ENCODE measurements at places on chromosomes 16 and 17.

DNA sequence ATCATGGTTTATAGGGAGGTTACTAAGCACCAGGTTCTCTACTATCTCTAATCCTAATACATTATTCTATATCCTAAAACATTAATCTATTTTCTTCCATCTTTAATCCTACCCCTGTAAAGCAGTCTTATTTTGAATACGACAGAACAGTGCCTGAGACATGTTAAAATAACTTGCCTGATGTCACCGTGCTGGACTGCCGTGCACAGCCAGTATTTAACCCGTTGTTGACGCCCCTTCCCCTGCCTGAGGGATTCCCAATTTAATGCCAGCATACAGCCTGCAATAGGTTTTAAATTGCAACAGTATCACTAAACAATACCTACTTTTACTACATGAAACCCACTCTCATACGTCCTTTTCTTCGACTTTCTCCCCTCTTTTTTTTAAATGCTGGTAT, 133.3 kb downstream of the PARN start:
- DNase-seq = no peak

GRCh38 chr17:68197997-68198930, 49.6 kb upstream of the AMZ2 start:
- no peak for DNase-seq

DNA sequence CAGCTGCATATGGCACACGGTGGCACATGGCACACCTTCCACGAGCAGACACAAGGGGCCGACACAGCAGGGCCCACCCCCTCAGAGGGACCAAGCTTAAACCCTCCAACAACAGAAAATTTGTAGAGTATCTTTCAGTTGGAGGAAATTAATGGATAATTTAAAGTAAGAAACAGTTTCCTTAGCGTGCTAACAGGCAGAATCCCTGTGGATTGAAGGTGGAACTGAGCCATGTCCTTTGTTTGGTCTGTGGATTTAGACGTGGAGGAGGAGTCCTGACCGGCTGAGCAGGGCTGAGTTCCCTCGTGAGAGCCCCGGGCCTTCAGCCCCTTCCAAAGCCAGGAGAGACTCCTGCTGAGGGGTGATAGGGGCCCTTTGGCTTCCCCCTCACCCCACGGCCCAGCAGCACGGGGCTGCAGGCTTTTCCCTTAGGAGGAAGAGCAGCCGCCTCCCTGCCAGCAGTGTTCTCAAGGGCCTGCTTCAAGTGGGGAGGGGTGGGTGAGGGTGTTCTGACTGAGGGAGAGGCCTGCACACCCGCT, 1.4 kb upstream of the CYB561 start:
- DNase-seq = no peak

GRCh38 chr17:66420961-66421371, 118.6 kb downstream of the PRKCA start:
- DNase-seq = no peak
